ENCODE measurements at places on chromosomes 16 and 17.

DNA sequence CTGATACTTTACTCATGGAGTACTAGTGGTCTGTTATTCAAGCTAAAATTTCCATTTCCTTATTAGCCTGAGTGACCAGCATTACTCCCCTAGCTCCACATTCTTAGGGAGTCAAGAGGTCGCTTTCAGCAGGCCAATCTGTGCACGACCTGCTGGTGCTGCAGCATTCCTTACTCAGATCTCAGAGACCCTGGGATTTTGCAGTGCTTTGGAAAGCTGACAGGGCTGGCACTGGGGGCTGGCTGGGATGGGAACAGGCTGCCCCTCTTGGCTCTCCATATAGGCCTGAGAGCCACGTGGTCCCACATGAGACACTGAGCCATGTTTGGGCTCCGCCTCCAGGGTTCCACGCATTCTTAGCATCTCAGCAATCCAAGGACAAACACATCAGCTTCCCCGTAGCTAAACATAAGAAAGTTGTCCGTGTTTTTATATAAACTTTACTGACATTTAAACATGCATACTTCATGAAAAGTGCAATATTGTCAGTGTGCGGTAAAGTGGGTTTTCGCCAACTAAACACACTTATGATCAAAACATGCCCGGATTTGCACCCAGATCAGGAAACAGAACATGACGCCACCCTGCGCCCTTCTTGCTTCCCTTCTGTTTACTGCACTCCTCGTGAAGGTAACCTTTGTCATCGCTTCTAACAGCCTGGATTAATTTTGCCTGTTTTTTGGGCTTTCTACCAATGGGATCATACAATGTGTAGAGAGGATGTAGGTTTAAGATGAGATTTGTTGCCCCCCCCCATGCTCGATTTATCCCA, 254.5 kb upstream of the CACNG5 start:
- no peak for DNase-seq

- DNase-seq, result no peak
Measured at GRCh38 chr16:68155425-68155824, 70.3 kb downstream of the NFATC3 start.

- no peak for DNase-seq
Measured at GRCh38 chr17:63950940-63951907, 19.1 kb upstream of the CD79B start.

- no peak for DNase-seq
Measured at GRCh38 chr17:4362141-4362540, 4.3 kb downstream of the UBE2G1 start.
